ENCODE measurements at places on chromosomes 1 and 21.

- no peak for DNase-seq
Measured at GRCh38 chr1:222301652-222302051, 246.3 kb downstream of the HHIPL2 start.

DNA sequence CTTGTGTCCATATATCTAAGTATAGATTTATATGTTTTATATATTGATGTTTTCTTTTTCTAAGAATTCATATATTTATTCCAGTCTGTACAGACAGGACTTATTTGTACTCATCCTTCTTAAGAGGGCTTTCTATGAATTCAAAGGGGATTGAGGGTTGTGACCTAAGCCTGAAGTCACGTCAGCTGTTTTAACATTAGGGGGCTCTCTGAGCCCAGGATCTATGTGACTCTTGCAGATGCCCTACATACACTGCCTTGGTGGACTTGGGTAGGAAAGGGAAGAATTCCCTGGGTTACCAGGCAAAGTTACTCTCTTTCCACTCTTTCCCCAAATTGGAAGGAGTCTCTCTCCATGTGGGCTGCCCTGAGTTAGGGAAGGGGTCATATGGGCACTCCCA, 283.8 kb upstream of the DAB1 start:
- DNase-seq = no peak

DNA sequence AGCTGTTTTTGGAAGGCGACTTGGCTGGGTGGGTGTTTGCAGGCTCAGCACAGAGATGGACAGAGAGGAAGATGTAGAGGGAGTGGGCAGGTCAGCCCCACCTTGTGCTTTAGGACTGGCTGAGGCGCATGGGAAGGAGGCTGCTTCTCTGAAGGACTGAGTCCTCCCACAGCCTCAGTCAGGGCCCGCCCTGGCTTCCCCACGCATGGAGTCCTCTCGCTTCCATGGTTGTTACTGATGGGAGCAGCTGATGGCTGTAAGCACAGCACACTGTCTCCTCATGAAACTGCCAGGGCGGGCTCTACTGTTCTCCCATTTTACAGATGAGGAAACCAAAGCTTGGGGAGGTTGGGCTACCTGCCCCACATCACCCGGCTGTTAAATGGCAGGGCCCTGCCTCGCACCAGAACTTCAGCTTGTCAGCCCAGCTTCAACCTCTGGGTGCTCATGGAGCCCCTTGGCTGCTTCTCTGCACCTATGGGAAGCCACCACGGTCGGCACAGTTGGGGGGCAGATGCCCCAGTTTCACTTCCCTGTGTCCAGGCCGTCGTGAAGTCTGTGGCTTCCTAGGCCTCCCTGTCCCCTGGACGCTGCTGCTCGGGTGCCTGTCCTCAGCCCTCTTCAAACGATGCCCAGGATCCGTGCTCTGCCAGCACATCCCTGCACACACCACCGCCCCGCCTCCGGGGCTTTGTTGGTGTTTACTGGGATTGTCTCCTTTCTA, 2.4 kb downstream of the TMEM201 start:
- DNase-seq = no peak

GRCh38 chr1:220378571-220379302, 106.5 kb upstream of the RAB3GAP2 start:
- DNase-seq = no peak

GRCh38 chr1:31570228-31570627, 6.1 kb upstream of the TINAGL1 start:
- DNase-seq = no peak

Data from pulmonary artery endothelial cell (primary cell).